ENCODE measurements at places on chromosomes 16 and 17.
A peak's percentile ranks its signal among the peaks of the same experiment; 100 is the strongest.

- DNase-seq = peak; percentile 90
Measured at GRCh38 chr16:117379-118365, 20.8 kb downstream of the NPRL3 start.

DNA sequence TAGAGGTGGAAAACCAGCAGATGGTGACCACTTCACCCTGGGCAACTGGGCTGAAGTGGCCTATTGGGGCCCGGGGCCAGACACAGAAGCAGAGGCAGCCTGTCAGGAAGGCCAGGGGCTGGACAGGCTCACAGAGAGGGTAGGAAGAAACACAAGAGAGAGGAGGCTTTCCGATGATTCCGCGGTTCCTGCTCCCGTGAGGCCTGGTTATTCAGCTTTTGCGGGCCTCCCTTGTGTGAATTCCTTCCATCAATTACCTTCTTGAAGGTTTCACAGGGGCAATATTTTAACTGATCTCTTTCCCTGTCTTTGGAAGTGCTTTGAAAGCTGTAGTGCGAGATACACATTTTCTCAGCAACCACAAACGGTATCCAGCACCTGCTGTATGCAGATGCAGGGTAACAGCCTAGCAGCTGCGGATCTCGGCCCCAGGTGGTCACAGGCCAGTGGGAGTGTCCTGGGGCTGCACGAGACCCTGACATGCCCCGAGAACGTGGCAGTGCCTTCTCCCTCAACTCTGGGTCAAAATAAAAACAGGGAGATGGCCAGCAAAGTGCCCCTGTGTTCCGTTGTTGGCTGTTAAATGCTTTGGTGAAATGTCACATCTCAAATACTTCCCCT is 11.6 kb upstream of the CMIP start:
- no peak for DNase-seq

- DNase-seq = no peak
Measured at GRCh38 chr17:72343911-72344310, 223.1 kb downstream of the SOX9 start.

DNA sequence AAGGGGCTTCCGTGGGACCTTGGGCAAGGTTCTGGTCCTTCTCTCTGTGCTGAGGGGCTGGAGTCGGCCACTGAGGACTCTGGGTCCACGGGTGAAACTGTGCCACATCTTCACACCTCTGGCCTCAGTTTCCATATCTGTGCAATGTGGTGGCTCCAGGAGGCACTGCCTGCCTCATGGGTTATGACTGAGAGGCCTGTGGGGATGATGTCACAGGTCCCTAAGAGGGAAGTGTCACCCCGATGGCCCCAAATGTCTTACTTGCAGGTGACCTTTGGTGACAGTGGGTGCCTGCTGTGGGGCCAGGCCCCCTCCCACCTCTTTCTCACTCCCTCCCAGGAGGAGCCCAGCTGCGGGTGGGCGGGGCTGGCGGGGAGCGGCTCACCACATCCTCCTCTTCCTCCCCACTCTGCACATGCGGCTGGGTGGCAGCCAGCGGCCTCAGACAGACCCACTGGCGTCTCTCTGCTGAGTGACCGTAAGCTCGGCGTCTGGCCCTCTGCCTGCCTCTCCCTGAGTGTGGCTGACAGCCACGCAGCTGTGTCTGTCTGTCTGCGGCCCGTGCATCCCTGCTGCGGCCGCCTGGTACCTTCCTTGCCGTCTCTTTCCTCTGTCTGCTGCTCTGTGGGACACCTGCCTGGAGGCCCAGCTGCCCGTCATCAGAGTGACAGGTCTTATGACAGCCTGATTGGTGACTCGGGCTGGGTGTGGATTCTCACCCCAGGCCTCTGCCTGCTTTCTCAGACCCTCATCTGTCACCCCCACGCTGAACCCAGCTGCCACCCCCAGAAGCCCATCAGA is at the start of gene IL21R:
Gene IL21R (plus strand): TSS at position 407 of the 801 bp plus-strand sequence. CDS start 27,898 bp downstream, outside the sequence.
- no peak for DNase-seq

- DNase-seq = no peak
Measured at GRCh38 chr17:68612923-68613292, 11.7 kb upstream of the FAM20A start.

DNA sequence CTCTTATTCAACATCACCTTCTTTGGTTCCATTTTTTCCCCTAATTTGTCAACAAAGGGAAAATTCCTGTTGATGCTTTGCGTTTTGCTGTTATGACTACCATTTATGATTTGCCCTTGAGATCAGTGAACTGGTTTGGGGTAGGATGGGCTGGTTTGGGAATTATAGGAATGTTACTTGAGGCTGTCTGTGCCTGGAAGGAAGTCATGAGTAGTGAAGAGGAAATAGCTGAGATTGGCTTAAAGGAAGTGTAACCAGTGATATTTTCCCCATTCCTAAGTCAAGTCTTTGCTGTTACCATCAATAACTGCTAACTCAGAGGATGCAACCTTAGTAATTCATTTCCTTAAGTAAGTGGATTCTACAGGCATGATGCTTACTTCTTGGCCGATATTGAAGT is 179.2 kb downstream of the MAP2K6 start:
- no peak for DNase-seq

DNA sequence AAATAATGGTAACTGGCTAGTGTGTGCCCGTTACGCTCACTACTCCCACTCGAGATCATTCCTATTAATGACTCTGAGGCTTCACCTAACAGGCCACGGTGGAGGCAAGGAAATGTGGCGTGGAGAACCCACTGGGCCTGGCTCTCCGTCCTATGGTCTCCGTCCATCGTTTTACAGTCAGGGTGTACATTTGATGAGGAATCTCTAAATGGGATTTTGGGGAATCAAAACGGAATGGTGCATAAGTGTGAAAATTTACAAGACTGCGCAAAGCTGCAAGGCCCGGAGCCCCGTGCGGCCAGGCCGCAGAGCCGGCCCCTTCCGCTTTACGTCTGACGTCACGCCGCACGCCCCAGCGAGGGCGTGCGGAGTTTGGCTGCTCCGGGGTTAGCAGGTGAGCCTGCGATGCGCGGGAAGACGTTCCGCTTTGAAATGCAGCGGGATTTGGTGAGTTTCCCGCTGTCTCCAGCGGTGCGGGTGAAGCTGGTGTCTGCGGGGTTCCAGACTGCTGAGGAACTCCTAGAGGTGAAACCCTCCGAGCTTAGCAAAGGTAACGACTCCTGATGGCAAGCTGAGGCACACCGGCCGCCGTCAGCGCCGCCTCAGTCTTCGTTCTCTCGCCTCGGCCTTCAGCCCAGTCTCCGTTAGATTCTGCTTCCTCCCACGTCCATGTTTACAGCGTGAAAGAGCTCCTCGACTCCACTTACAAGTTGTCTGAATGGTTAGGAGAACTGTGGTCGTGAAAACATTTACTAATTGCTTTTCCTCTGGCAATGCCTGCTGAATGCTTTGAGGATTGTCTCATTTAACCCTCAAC is at the start of gene RAD51C:
Gene RAD51C (plus strand): TSS at position 364 of the 817 bp plus-strand sequence. CDS start 42 bp downstream, at position 406.
- DNase-seq = peak; percentile 99

- DNase-seq = no peak
Measured at GRCh38 chr16:87580855-87581261, 21.4 kb upstream of the JPH3 start.

- no peak for DNase-seq
Measured at GRCh38 chr17:14149751-14150150, 80.4 kb downstream of the COX10 start.

DNA sequence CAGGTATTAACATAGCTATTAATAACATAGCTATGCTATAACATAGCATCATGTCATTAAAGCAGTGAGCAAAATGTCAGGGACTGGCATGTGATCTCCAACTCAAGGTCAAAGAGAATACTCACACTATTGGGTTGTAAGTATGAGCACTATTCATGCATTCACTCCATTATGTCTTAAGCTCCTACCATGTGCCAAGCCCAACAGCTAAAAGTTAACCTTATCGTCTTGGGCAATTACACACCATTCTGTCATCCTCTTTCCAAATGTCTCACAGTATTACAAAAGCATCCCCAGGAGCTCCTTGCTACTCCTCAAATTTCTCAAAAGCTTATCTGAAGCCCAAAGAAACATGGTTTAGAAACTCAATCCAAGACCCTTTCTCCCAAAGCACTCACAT is 22.0 kb upstream of the NOG start:
- DNase-seq = no peak

DNA sequence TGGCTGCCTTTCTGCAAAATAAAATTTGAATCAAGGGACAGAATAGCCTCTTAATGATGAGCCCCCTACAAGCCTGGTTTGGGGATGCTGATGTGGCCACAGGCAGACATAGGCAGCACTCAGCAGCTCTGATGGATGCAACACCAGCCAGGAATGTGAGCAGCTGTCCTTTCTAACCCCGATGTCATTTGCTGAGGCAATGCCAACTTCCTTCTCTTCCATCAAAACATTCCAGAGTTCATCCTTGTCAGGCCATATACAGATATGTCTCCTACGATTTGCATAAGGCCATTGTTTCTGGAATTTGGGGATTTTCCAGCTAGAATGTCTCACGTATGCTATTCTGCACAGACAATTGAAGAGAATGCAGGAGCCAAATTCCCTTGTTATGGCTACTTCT is 52.1 kb upstream of the MYOCD start:
- no peak for DNase-seq

All from D341Med (cell line).